ENCODE measurements at places on chromosomes 5 and 9. TPM values are rescaled to one million over a fixed set of nuclear protein-coding genes. Genes with fewer than 3 reads are reported as not detected.

CER1 gene
- not detected for total RNA-seq

DPH7 gene
- 26.2 TPM for total RNA-seq

GRCh38 chr5:125012727-125013451 is 266.4 kb upstream of the ZNF608 start:
- DNase-seq = no peak

GRCh38 chr9:3955305-3955687 is 344.6 kb downstream of the GLIS3 start:
- no peak for DNase-seq

- DNase-seq = no peak
Measured at GRCh38 chr5:79170661-79171060, 59.1 kb downstream of the BHMT start.

DNA sequence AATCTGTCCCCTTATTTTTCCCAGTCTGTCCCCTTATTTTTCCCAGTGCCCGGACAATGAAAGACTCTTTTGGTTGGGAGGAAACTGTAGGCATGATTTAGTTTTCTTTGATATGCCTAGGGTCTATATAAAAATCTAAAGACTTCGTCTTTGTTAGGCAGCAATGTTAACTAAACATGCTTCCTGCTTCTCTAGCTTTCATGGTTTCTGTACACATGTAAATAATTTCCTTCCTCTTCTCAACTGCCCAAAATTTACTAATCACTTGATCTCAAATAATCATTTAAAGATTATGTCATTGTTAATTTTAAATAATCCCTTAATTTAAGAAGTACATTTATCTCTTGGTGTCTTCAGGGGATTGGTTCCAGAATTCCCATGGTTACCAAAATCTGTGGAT is 47.8 kb upstream of the RAPGEF6 start:
- no peak for DNase-seq

DNA sequence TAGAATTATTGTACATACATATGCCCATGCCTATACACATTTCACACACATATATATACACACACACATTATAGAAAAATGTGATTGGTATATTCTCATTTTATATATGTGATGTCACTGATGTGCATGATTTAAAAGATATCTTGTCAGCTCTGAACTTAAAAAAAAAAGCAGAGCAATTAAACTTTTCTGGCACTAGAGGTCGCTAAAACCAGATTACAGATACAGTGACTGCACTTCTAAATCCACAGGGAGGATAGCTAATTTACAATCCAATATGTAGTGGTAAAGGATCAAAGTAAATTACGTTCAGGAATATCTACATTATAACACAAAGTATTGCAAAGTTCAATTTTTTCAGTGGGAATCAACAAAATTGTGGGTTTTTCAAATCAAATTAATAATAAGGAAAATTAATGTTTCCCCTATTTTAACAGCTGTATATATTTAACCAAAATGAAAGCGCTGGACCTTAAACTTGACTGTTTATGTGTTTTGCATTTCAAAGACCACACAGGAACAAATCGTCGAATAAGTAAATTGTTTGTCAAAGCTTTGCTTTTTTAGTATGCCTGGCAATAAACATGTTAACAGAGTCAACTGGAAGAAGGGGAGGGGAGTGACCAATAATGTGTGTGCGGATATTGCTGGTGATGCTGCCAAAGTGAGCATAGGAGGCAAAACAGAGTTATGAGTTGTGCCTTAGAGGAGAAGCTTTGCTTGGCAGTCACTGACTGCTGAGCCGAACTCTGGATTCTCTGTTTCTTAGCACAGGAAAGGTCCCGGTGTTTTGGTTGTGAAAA is 1201.4 kb upstream of the C9orf72 start:
- no peak for DNase-seq

GRCh38 chr5:32143617-32144377 is 30.3 kb downstream of the GOLPH3 start:
- no peak for DNase-seq

All from esophagus muscularis mucosa (tissue), 4 donors.